ENCODE measurements at places on chromosomes 12 and 14. TPM values are rescaled to one million over a fixed set of nuclear protein-coding genes. Genes with fewer than 3 reads are reported as not detected.

The GPD1 gene
- 0.34 TPM for total RNA-seq

GRCh38 chr12:11886339-11886738 lies 184.4 kb upstream of the BCL2L14 start:
- DNase-seq, result no peak

The RNASE7 gene
- total RNA-seq, result not detected

DNA sequence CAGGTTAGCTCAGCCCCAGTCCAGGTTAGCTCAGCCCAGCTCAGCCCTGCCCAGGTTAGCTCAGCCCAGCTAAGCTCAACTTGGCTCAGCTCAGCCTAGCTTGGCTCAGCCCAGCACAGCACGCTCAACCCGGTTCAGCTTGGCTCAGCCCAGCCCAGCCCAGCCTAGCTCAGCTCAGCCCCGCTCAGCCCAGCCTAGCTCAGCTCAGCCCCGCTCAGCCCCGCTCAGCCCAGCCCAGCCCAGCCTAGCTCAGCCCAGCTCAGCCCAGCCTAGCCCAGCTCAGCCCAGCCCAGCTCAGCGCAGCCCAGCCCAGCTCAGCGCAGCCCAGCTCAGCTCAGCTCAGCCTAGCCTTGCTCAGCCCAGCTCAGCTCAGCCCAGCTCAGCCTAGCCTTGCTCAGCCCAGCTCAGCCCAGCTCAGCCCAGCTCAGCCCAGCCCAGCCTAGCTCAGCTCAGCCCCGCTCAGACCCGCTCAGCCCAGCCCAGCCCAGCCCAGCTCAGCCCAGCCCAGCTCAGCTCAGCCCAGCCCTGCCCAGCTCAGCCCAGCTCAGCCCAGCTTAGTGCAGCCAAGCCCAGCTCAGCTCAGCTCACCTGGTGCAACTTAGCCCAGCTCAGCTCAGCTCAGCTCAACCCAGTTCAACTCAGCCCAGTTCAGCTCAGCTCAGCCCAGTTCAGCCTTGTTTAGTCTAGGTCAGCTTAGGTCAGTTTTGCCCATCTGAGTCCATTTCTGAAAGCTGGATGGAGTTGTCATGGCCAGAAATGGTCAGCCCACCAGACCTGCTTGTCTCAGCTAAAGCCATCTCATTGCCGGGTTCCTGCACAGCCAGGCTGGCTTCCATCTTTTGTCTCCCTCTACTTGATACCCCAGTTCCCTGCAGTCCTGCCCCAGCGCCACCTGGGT lies 333.6 kb downstream of the TMEM121 start:
- peak; percentile 62 for DNase-seq

DNA sequence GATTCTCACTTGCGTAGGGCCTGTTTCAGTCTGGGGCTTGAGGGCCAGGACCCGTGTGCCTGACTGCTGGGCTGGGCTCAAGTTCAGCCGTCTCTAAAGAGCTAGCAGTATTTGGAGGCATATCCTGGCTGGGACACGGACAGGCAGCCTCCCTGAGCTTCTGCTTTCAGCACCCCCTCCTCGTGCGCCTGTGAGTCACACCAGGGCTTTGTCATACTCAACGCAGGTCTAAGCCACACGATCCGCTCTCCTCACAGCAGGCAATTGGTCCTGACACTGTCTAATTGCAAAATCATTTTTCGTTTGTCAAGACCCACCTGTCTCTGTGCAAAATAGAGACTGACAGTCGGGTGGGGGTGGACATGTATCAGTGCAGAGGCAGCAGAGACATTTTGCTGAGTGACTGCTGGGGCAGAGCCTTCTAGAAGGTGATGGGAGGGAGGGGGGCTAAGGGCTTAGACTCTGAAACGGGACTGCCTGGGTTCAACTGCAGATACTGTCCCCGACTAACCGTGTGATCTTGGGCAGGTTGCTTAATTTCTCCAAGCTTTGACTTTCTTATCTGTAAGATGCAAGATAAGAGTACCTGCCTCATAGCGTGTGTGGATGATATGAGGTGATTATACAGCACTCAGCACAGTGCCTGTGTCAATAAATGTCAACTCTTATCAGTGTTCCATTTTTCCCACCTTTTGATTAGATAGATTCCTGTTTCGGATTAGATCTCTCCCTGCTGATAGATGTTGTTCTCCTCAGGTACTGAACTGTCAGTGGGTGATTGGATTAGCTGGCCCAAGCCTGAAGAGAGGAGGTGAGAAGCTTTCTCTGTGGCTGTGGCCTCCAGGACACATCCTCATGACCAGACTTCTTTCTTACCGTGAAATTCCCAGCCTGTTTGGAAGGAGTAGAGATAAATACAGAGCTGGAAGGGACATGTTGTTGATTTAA lies 53.1 kb downstream of the KCNA1 start:
- no peak for DNase-seq

The BDKRB1 gene
- total RNA-seq, result not detected

The NID2 gene
- total RNA-seq, result not detected

- DNase-seq, result peak; percentile 67
Measured at GRCh38 chr14:101878211-101878821, 86.1 kb upstream of the DYNC1H1 start.

- no peak for DNase-seq
Measured at GRCh38 chr14:104309657-104310369, 171.4 kb downstream of the KIF26A start.

DNA sequence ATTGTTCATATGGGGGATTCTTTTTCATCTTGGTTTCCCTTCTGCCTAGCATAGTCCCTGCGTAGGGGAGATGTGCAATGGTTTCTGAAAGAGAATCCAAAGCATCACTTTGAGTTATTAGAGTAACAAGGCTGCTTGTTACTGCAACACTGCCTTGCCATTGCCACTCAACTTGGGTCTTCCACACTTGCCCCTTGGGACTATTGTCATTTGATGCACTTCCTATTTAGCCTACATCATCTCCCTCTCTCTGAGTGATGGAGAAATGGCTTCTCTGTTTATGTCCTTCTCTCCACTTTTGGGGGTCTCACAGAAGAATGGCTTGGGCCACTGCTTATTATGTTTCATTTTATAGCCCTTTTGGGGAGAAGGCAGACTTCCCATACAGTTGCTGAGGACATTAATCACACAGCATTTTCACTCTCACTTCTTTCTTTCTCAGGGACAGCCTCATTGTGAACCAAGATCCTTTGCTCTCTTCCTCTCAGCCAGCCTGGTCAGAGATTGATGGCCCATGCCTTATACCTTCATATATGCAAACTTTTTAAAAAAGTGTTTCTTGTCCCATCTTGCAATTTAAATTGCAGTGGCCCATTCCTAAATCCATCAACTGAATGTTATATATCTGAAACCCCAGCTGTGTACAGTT lies 50.8 kb upstream of the POC1B start:
- DNase-seq, result no peak

The LRCOL1 gene
- not detected for total RNA-seq

- no peak for DNase-seq
Measured at GRCh38 chr14:70789961-70790360, 19.4 kb downstream of the MAP3K9 start.

The C1QL4 gene
- not detected for total RNA-seq

The CALM1 gene
- total RNA-seq, result 733 TPM

- no peak for DNase-seq
Measured at GRCh38 chr14:75317148-75317547, 38.5 kb downstream of the FOS start.

DNA sequence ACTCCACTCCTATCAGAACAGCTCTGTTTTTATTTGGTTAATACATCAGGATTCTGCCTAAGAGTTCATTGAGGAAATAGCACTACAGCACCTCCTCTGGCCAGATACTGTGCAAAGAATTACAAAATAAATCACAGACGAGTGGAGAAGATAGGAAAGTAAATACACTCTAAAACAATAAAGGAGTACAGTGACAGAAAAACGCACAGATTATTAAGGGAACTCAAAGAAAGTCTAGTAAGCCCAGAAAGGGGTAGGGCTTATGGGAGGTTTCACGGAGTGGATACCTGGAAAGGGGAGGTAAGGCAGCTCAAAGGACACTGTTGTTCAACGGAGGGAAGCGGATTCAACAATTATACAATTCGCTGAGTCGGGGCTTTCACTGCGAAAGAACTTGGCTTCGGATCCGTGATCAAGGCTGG lies 5.5 kb downstream of the OR10AD1 start:
- DNase-seq, result no peak

- no peak for DNase-seq
Measured at GRCh38 chr14:31487886-31488285, at the start of gene GPR33. Gene GPR33 (minus strand): TSS chr14:31488039. CDS start chr14:31483965, 4,074 bp downstream.

The RASAL1 gene
- total RNA-seq, result 4.9 TPM

DNA sequence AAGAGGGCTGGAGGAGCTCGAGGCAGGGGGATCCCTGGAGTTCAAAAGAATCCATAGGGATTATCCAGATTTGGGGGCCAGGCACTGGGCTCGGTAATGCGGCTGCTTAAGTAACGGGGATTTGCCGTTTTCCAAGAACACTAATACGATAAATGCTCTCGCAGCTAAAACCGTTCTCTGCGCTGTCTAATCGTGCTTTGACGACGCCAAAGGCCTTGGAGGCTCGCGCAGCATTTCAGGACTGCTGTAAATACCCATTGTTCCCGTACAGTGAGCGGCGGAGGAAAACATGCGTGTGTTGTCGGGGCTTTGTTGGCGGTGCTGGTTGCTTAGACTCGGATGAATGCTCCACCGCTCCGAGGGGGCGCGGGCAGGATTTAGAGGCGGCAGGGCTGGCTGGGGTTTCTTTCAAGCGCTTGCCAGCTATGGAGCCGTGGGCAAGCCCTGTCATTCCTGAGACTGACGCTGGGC lies 26.2 kb downstream of the DIO3 start:
- no peak for DNase-seq

The DBX2 gene
- total RNA-seq, result not detected

- no peak for DNase-seq
Measured at GRCh38 chr14:77359626-77360025, 17.3 kb downstream of the TMED8 start.

- no peak for DNase-seq
Measured at GRCh38 chr12:92065639-92066038, 80.0 kb downstream of the BTG1 start.

The SDR9C7 gene
- total RNA-seq, result not detected

DNA sequence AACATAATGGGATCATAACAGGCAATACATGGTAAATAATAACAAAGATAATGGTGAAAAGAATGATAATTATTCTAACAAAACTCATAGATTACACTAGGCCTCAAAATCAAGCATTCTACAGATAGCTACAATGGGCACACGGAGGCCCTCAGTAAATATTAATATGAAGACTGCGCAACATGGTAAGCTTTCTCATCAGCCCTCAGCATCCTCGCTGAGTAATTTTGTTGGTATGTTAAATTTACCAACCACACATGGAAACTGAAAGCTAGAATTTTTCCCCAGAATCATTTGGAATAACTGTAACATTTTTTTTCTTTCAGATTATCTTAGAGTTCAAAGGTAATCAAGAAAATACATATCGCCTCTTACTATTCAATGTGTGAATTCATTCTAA lies 74.2 kb upstream of the PYGL start:
- DNase-seq, result no peak

DNA sequence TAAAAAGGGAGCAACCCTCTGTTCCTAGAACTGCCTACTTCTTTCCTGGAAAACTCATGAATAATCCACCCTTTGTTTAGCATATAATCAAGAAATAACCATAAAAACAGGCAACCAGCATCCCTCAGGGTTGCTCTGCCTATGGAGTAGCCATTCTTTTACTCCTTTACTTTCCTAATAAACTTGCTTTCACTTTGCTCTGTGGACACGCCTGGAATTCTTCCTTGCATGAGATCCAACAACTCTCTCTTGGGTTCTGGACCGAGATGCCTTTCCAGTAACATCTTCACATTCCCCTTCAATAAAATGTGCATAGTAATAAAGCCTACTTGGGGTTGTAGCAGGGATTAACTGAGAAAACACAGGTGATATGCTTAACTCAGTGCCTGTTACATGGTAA lies 286.4 kb upstream of the AMIGO2 start:
- DNase-seq, result no peak

The FGF23 gene
- not detected for total RNA-seq

DNA sequence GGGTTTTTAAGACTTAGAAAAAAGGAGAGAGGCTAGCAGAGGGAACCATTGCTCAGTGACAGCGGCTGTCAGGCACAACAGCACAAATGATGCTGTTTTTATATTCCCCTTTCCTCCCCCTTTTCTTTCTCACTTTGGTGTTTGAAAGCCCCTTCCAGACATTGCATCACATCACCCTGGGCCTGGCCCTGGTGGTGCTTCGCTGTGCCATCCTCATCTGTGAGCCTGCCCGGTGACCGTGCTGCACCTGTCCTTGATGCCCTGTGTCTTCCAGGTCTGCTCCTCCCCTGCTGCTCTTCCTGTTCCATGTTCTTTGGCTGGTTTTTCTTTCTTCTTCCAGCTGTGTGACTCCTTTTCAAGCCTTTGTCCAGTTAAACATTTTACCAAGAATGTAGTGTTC lies 24.8 kb downstream of the KLC1 start:
- no peak for DNase-seq

DNA sequence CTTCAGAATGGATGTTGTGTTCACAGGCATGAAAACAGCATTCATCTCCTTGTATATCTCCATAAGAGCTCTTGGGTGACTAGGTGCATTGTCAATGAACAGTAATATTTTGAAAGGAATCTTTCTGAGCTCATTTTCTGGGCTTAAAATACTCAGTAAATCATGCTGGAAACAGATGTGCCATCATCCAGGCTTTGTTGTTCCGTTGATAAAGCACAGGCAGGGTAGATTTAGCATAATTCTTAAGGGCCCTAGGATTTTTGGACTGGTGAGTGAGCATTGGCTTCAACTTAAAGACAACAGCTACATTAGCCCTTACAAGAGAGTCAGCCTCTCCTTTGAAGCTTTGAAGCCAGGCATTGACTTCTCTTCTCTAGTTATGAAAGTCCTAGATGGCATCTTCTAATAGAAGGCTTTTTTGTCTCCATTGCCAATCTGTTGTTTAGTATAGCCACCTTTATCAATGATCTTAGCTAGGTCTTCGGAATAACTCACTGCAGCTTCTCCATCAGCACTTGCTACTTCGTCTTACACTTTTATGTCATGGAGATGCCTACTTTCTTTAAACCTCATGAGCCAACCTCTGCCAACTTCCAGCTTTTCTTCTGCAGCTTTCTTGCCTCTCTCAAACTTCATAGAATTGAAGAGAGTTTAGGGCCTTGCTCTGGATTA lies 79.6 kb upstream of the PSMA6 start:
- no peak for DNase-seq

The DACT1 gene
- 4.3 TPM for total RNA-seq

GRCh38 chr12:133081159-133081780 lies 547 bp downstream of the ZNF140 start:
- DNase-seq, result peak; percentile 12

The RPL10L gene
- not detected for total RNA-seq

- peak; percentile 48 for DNase-seq
Measured at GRCh38 chr12:6635856-6636531, at the start of gene LPAR5. Gene LPAR5 (minus strand): TSS chr12:6635959. CDS start chr12:6621248, 14,711 bp downstream.

The PKP2 gene
- total RNA-seq, result 0.21 TPM

The CCDC175 gene
- total RNA-seq, result not detected

DNA sequence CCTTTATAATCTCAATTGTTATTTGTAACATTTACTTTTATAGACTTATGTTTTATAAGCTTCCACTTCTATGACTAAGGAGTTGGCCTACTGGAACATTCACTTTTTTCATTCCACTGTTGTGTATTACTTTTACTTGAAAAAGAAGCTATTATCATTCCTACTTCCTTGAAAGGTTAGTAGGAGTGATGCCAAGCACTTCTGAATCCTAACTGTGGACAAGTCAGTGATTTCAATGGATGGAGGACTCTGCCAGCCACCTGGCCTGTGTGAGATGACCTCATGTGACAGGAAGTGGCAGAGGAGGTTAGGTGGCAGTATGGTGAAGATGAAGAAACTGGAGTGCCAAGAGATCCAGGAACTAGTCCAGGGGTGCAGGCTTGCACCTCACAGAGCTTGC lies 46.0 kb downstream of the TECPR2 start:
- DNase-seq, result no peak
